ENCODE measurements at places on chromosomes 4 and X.

DNA sequence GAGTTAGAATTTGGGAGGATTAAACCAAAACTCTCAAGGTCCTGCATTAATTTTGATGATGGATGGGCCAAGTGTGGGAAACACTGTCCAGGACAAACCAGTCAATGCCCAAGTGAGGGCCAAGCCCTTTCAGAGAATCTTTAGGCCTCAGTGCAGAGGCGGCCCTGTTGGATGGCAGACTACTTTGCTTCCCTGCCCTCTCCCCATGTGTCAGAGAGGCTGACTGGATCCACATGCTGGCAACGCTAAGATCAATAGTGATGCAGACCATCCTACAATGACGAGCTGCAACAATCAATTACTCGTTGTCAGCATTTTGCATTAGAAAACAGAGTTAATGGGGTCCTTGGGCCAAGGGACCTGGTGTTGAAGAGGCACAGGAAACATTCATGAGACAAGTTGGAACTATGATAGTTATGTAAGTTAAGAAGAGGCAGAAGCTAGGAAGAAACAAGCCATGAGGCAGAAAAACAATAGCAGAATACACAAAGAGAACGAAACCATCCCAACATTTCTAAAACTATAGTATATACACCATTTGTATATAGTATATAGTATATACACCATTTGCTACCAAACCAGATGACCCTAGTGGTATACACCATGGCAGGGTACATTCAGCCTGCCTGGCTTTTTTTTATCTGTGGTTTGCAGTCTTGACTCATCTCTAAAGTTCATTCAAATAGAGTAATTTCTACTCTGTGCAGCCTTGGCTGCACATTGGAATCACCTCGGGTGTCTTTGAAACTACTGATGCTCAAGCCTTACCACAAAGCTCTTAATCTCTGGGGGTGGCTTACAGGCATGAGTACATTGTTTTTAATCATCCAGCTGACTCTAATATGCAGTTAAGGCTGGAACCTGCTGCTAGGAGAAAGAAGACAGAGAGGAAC, 147.7 kb upstream of the GYPA start:
- no peak for DNase-seq

GRCh38 chr4:83732114-83732635, 196.3 kb downstream of the GPAT3 start:
- no peak for DNase-seq

DNA sequence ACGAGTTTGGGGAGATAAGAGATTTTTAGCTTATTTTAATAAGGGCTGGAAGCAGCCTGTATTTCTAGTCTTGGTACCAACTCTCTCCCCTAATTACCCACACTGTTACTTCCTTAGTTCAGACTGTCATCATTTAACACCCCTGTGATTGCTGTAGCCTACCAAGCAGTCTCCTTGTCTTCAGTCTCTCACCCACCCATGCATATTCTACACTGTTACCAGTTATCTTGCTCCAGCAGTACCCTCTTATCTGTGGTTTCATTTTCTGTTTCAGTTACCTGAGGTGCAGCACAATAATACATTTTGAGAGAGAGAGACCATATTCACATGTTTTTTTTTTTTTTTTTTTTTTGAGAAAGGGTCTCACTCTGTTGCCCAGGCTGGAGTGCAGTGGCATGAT, 80.2 kb downstream of the DIAPH2 start:
- DNase-seq: no peak

- no peak for DNase-seq
Measured at GRCh38 chr4:41645728-41646390, 102.7 kb downstream of the PHOX2B start.

DNA sequence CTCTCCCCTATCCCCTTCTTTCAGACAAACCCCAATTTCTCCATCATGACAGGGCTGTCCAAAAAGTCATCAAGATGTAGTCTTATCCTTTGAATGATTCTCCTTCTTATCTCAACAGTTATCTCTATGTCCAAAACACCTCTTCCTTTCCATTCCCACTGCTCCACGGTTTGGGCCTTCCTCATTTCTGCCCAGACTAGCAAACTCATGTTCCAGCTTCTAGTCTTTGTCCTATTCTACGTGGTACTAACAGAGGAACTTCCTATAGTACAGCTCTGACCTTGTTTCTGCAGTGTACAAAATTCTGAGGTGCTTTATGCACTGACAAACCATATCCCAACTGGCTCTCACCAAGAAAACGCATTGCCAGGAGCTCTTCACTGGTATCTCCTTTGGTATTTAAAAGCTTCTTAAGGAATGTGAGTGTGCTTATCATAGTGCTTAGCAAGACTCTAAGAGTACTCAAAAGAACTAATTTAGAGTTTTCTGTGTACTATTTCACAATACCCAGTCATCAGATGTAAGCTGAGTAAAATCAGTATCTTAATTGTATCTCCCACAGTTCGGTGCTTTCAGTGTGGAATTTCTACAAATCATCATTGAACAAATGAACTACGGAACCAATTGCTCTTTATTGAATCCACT, 65.5 kb downstream of the MAML3 start:
- no peak for DNase-seq

- DNase-seq: no peak
Measured at GRCh38 chr4:107579099-107579498, 140.9 kb downstream of the PAPSS1 start.

DNA sequence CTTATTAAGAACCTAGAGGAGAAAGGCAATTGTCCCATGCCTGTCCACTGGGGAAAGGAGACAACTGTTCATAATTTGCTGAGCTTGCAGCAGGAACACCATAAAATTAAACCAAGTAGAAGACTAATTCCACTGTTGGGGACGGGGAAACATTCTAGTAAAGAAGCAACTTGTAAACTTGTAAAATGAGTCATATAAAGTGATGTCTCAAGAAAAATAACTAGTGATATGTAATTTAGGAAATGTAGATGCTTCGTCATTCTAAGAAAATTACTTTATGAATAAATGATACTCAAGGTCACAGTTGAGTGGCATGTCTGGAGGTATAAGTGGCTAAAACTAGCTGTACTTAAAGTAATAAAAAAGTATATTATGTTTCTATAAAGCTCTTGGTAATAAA, 121.2 kb upstream of the MID1 start:
- DNase-seq: no peak

DNA sequence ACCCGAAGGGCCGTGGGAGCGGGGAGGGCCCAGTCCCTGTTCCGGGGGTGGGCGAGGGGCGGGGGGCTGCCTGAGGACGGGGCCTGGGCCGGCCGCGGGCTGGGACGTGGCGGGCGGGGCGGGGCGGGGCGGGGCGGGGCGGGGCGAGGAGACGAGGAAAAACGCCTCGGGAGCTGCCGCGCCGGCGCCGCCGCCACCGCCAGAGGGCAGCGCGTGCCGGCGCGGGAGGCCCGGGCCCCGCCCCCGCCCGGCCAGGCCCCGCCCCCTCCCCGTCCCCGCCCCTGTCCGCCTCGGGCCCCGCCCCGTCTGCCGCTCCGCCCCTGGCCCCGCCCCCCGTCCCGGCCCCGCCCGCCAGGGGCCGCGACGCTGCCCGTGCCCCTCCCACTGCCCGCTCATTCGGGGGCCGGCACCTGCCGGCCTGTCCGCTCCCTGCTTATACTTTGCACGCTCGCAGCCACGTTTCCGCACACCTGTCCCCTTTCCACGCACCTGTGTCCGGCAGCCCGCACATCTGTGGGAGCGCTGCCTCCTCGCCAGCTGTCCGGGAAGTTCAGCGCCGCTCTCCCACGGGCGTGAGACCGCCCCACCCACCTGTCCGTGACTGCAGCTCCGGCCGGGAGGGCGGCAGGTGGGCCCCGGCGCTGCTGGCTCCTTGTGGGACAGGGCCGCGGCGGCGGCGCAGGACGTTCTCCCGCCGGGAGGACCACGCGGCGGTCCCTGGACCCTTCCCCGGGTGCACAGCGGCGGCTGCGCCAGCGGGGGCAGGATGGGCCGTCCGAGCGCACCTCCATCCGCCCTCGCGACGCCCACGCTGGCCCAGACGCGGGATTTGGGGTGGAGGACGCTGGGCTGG, 1.7 kb upstream of the FGFRL1 start:
- DNase-seq: no peak

DNA sequence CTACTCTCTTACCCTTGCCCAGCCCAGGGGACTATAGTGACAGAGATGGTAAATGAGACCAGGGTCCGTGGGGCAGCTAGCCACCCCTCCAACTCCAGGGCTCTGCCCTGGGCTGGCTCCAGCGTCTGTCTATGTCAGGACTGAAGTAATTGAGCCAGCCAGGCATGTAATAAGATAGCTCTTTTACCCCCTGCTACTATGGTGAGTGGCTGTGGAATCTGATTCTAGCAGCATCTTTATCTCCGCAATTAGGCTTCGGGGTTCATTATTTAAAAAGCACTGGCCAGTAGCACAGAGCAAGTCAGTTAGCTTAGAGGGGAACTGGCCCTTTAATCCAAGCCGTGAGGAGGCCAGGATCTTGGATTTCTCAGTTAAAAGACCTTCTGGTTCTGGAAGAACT, 123.3 kb upstream of the RAI2 start:
- no peak for DNase-seq

DNA sequence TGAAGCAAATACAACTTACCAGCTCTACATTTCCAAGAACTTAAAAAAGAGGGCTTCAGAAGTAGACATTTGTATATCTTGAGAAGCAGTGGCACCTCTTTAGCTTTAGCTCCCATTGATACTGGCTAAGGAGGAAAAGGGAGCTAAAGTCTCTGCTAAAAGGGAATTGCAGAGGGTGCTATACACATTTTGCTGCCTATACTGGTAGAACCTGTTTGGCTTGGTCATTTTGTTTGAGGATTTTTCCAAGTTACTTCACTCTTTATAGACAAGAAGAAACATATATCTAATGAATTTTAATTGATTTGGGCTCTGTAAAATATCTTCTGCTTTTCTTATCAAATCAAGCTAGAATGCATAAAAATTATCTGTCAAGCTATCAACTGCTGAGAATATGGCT, 11.8 kb downstream of the PAPSS1 start:
- no peak for DNase-seq

GRCh38 chrX:119541188-119541587, 24.0 kb downstream of the STEEP1 start:
- DNase-seq: peak; percentile 37

GRCh38 chrX:19747652-19748610, 139.5 kb downstream of the SH3KBP1 start:
- no peak for DNase-seq

GRCh38 chrX:16745659-16746058, 26.2 kb downstream of the SYAP1 start:
- no peak for DNase-seq

- no peak for DNase-seq
Measured at GRCh38 chrX:138191998-138192397, 519.5 kb downstream of the FGF13 start.

GRCh38 chr4:37245391-37245954, 930 bp downstream of the NWD2 start:
- no peak for DNase-seq

DNA sequence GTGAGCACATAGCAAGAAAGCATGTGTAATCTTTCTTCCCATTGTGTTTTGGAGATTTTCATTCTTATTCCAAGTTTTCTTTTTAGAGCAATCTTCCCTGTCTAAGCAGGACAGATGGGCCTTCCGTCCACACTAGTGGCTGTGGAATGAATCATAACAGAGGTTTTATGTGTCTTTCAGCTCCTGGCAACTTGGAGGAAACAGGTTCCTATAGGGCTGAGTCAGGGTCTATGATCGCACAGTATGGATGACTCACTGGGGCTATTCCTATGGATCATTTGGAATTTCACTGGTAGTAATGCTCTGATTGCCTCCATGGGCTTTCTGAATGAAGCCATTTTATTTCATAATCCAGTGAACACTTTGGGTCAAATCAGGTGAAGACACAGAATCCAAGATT, 51.8 kb upstream of the CBLL2 start:
- peak; percentile 30 for DNase-seq

GRCh38 chrX:10077425-10078188, 79.2 kb upstream of the CLCN4 start:
- no peak for DNase-seq

- no peak for DNase-seq
Measured at GRCh38 chr4:41537292-41537890, 566 bp upstream of the LIMCH1 start.

GRCh38 chr4:87838205-87838604, 5.4 kb downstream of the MEPE start:
- DNase-seq: no peak

DNA sequence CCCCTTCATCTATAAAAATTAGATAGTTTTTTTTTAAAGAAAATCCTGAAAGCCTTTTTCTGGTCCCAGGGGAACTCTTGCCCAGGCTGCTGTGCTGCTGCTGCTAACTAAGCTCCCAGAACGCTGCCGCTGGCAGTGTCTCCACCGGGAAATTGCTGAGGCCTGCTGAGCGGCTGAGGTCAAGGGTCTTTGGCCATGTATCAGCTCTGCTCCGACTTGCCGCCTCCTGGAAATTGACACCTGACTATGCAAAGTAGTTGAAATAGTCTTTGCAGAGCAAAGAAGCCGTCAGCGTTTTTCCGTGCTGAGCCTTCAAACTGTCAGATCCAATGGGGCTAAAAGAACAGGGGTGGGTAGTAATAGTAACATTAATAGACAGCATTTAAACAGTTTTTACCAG, 839 bp downstream of the QDPR start:
- DNase-seq: no peak

DNA sequence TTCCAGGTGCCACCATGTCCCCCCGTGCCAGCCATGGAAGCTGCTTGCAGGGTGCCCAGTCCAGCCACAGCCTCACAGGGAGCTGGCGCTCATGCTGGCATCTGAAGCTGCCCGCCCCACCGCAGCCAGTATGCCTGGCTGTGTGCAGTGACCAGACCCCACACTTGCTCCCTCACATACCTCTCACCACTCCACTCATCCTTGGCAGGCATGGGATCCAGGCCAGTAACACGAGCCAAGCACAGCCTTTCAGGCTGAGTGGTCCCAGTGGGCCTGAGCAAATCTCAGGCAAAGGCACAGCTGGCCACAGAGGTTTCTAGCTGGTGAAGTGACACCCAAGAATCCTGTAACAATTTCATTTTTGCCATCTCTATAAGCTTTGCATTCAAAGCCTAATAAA, 48.4 kb upstream of the SEC24B start:
- DNase-seq: no peak

DNA sequence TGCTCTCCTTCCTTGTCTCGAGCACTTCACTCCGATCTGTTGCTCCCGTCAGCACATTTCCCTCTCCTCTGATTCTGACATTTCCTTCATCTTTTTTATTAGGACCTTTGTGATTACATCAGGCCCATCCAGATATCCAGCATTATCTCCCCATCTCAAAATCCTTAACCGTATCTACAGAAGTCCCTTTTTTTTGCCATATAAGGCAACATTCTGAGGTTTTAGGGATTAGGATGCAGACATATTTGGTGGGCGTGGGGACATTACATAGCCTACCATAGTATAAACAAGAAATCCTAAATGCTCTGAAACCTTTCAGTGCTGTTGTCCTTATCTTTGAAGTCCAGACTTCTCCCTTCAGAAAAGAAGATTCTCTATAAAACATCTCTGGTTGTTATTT, 505.0 kb upstream of the PITX2 start:
- no peak for DNase-seq

DNA sequence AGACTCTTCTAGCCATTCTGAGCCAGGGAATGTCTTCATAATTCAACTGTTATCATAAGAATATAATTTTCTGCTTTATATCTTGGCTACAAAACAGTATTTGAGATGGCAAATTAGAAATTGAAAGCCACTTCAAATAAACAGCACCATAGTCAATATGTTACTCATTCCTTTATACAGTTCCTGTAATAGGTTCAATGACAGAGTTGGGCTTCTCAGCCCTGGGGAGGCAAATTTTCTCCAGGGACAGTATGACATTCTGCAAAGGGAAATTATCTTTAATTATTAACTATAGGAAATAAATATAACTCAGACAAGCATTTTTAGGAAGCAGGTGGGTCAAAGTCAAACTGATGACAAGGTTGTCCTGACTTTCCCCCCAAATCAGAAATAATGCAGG, 71.9 kb upstream of the RPS6KA6 start:
- no peak for DNase-seq
